ENCODE measurements at places on chromosomes 2 and 18.

DNA sequence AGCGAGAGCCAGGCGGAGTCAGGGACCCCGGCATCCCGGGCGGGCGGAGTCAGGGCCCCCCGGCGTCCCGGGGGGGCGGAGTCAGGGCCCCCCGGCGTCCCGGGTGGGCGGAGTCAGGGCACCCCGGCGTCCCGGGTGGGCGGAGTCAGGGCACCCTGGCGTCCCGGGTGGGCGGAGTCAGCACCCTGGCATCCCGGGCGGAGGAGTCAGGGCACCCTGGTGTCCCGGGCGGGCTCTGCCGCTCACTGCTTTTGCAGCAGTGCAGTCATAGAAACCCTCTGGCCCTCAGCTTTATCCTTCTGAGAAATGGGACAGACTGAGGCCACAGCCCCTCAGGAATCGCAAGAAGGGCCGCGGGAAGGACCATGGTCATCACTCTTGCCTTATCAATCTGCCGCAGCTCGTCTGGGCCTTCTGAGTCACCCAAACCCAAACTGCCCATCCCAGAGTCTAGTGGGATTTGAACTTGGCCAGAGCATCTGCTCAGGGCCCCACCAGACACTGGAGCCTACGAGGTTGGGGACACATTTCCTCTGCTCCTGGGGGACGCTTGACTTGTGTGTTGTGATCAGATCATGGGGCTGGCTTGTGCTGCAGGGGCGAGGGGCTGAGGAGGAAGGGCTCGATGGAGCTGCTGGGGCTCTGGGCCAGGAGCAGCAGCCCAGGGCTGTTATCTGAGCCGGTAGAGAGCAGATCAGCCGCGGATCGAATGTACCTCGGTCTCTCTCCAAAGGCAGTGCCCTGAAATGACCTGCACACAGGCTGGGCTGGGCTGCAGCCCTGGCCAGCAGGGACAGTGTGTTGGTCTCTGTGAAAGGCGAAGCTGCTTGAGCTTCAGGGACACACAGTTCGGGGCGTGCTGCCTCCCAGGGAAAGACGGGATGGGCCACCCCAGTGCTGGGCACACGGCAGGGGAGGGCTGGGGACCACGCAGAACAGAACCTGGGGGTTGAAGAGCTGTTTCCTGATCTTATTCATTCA is 290.1 kb upstream of the HDAC4 start:
- no peak for DNase-seq

DNA sequence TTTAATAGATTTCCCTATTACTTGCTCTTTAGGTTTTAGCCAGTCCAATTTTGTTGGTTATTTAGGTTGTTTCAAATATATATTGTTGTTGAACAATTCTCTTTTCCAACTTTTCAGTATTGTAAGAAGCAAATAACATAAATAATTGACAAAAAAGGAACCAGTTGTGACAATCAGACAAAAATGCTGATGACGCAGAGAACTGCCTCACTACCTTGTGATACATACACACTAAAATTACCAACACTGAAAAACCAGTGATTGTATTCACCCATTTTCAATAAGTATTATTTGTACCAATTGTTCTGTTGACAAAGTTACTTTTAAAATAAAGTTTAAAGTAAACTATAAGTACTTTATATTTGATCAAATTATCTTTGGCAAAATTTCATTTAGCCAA is 43.1 kb upstream of the NABP1 start:
- no peak for DNase-seq

- no peak for DNase-seq
These were observed 15.8 kb upstream of the PNO1 start for GRCh38 chr2:68141875-68142274.

DNA sequence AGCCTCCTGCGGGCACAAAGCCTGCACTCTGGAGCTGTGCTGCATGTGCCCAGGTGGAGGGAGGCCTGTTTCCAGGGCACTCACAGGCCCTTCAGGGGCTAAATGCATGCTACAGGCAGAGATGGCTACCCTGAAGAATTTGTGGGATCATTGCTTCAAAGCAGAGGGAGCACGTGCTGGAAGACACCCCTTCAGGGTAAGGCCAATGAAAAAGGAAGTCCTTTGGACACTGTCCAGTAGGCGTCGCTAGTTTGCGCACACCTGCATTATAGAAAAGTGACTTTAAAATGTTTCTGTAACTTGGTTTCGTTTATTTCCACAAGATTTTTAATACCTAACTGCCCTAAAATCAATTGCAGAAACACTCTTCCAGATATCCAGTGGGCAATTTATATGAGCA is 325.3 kb downstream of the ZNF516 start:
- no peak for DNase-seq

DNA sequence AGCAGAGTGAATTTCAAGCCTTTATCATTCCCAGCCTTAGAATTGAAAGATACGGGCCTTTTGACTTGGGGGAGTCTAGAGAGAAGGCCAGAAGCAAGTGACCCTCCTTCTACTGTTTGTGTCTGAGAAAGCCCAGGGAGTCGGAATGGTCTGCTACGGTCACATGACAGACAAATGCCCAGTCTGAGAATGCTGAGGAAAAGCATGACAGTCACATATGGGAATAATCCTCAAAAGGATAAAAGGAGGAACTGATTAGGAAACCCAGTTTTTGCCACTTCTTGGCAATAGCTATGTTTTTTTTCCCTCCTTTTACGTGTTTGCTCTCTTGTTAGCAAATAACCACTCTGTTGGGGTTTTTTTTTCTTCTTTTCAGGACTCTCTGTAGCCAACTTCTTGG is 38.1 kb upstream of the HNRNPA3 start:
- no peak for DNase-seq

- DNase-seq: no peak
These were observed 118.4 kb downstream of the MAP4K4 start for GRCh38 chr2:101815739-101816391.

- no peak for DNase-seq
These were observed 52.8 kb upstream of the DCC start for GRCh38 chr18:52287151-52287550.

DNA sequence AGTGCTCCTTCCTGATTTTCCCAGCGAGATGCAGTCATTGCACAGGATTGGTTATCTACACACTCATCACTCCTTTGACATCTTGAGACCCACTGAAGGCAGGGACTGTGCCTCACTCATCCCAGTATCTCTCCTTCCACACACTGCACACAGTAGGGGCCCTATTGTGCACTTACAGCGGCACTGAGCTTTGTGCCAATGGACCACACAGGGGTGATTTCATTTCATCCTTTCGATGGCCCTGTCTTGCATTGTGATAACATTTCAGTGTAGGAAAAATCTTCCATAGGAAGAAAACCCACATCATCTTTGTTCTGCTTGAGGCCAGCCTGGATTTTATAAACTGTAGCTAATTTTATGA is 11.0 kb upstream of the LRRFIP1 start:
- no peak for DNase-seq

DNA sequence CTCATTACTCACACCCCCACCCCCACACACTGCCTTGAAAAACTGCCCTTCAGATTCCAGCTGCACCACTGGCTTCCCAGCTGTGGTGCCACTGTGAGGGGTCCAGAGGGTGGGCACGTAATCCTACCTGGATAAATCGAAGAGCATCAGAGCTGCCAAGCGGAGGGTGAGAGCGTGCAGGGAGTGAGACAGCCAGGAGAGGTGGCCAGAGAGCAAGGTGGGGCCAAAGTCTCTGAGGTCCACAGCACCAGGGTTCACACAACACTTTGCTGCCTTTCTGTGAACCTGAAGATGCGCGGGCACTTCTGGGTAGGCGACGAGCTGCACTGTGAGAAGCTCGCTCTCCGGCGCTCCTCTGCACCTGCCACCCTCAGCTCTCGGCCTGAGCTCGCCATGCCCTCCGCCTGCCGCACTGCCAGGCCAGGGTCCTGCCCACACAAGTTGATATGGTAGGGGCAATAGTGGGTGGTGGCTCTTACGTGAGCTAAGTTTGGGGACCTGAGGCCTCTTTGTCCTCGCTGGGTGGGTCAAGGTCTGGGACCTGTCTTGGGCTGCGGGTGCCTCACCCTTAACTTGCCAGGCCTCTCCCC is 83.9 kb downstream of the MARCO start:
- no peak for DNase-seq

DNA sequence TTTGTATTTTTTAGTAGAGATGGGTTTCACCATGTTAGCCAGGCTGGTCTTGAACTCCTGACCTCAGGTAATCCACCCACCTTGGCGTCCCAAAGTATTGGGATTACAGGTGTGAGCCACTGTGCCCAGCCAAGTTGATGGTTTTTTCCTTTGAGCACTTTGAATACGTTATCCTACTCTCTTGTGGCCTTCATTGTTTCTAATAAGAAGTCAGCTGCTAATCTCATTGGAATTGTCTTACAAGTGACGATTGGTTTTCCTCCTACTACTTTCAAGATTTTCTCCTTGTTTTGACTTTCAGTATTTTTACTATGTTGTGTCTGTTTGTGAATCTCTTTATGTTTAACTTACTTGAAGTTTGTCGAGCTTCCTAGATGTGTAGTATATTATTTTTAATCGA is 88.5 kb downstream of the TMEM200C start:
- DNase-seq: no peak

DNA sequence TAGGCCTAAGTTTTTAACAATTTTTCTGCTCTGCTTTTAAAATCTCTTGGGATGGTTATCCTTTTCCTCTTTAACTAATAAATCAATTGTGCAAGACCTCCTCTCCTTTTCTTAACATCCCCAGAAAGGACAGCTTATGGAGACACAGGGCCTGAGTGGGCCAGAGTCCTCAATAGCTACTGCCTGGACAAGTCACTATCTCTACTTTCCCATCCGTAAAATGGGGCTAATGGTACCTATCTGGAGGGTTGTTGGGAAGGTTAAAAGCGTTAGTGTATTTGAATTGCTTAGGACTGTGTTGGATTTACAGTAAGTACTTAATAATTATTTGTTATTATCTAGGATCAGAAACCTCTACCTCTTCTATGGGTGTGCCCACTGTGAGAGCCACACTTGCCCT is 60.1 kb downstream of the TGIF1 start:
- no peak for DNase-seq

DNA sequence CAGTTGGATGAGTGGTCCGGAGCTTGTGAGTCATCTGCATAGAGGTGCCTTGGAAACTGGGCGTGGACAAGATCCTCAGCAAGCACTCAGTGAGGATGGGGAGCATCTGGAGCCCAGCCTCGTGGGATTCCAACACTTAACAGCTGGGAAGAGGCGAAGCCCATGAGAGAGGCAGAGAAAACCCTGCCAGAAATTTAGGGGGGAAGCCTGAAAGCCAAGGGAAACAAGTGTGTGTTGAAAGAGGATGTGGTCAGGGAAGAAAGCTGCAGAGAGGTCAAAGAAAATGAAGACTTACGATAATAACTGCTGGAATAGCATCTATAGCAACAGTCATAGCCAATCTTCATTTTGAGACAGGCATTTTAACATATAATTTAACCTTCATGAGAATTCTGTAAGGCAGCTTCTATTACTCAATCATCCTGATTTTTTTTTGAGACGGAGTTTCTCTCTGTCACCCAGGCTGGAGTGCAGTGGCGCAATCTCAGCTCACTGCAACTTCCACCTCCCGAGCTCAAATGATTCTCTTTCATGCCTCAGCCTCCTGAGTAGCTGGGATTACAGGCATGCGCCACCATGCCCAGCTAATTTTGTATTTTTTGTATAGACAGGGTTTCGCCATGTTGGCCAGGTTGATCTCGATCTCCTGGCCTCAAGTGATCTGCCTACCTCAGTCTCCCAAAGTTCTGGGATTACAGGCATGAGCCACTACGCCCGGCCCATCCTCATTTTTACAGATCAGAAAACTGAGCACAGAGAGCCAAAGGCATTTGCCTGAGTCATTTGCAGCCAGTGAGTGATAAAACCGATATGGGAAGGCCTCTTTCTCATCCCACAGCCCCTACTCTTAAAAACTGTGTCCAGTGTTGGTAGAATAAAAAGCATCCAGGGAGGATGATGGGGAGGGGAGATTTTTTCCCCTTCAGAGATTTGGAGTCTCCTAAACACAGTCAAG is 214.4 kb upstream of the EPAS1 start:
- no peak for DNase-seq
